ENCODE measurements at places on chromosomes 3 and 15.

DNA sequence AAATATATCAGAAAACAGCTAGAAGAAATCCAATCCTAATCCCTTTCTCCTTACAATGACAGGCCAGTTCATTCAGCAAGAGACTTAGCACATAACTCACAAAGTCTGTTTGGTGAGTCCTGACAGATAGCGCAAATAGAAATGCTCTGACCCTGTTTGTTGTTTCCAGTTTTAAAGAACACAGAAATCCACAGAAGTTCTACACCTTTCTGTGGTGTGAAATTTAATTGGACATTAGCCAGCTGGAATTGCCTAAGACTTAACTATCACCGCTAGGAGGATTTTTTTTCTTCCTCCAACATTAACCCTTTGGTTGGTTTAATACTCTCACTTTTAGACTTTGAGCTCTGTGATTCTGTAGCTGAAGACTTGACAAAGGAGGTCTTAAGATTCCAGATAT lies 30.8 kb downstream of the HDC start:
- DNase-seq: no peak

DNA sequence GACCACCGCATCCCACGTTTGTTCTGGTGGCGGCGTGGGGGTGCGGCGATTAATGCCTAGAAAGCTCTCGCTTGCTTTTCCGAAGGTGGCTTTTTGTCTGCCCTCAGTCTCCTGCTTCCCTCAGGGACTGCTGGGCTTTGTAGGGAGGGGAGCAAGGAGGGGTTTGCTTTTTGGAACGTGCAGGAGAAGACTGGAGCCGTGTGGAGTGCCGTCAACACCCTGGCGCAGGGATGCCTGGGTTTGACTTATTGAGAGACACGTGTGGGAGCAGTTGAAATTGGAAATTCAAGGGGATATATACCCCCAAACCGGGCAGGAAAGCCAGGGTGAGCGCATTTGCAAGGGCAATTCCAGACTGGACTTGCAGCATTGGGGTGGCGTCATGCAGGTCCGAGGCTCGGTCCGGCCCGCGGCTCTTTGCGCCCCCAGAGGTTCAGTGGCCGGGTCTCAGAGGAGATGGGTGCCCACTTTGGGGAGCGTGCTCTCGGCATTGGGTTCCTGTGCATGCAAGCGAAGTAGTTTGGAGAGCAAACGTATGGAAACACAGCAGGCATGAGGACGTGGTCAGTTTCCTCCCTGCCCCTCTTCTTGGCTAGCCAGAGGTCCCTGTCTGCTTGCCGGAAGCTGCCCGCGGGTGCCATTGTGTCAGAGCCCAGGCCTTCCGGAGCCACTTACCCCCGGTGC lies 2.1 kb downstream of the EPHB1 start:
- DNase-seq: peak; percentile 34

- DNase-seq: no peak
Observed at GRCh38 chr3:68535782-68536181, 396.6 kb downstream of the TAFA4 start.

DNA sequence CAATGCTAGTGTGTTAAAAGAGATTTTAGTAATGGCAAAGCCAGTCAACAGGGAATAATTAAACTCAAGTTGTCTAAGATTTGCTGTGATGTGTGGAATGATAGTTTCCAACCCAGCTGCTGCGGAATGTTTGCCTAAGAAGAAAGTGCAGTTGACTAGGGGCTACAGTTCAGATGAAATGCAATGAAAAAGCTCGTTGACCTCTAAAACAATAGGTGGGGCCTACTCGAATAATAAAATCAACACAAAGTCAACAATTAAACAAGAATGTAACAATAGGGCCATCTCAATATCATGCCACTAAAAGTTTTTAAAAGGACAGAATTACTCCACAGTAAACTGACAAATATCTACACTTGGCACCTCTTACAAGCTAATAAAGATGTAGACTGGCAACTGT lies 484.2 kb downstream of the MECOM start:
- DNase-seq: no peak

GRCh38 chr3:189369636-189370035 lies 197.9 kb downstream of the TPRG1 start:
- no peak for DNase-seq

DNA sequence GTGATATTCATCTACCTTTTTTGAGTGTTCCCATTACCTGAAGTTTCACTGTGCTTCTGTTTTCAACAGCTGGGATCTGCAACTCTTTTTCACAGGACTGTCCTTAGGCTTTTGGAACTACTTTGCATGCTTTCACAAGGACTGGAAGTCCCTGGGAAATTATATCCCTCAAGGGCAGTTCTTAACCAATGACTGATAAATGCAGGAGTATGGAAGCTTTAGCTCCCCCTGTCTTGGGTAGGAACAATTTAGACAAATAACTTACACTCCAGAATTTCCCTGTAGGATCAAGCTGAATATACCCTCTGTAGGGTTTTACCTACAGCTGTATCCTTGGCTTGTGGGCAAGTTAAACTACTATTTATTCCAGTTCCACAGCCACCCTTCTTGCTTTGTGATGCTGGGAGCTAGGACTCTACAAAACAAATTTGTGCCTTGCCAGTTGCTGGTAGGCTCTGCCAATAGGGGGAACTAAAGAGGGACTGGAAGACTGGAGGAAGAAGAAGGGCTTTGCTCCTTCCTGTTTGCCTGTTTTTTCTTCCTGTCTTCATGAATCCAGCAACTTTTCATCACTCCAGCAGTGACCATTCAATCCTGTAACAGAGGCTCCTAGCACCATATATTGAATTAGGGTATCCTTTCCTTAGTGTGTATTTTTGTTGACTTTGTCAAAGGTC lies 6.8 kb upstream of the ZNF280D start:
- no peak for DNase-seq

GRCh38 chr3:95673215-95673614 lies 1141.2 kb upstream of the EPHA6 start:
- DNase-seq: no peak

- no peak for DNase-seq
Observed at GRCh38 chr15:70220490-70221096, 122.9 kb upstream of the TLE3 start.

GRCh38 chr3:11431319-11431718 lies 159.1 kb downstream of the ATG7 start:
- no peak for DNase-seq

DNA sequence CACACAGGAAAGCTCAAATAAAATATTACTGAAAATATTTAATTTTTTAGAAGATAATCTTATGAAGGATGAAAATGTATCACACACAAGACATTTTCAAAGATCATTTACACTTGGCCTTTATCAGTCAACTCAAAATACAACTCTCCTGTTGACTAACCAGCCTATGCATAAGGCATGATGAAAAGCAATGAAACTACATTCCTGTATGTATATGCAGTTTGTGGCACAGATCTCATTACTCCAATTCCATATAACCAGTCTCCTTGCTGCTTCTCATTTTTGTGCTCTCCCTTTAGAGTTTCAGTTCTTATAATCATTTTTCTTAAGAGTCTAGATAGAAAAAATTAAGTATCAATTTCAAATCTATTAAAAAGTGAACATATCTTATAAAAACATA lies 25.8 kb downstream of the AQR start:
- DNase-seq: no peak

Measured in SK-N-SH (cell line).